ENCODE measurements at places on chromosomes 6 and 20.

DNA sequence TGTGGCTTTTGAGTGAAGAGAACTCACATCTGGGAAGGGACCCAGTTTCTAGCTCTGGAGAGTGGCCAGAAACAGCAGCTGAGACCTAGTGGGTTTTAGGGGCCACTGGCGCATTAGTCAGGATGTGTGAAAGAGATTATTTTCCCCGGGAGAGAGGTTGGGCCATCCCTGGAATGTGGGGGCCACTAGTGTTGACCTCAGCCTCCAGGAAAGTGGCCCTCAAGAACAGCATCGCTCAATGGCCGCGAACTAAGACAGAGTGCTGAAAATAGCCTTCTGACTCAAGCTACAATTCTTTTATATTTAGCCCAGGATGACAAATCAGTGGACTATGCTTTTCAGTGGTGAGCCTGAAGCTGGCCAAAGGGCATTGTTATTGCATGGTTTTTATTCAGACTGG is 210.4 kb upstream of the RNF24 start:
- no peak for DNase-seq

DNA sequence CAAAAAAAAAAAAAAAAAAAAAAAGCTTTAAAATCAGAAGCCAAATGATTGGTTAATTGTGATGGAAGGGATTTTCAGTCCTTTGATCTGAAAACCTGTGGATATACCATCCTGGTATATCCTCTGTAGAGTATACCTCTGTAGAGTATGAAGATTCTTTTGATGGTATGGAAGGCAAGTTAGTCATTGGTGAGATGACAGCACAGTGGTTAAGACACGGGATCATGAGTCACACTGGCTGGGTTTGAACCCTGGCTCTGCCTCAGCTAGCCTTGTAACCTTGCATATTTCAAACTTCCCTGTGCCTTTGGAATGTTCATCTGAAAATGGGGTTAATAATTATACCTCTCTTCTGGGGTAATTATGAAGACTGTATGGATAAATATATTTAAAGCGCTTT is 179.3 kb downstream of the CARMIL1 start:
- DNase-seq, result no peak

- no peak for DNase-seq
Observed at GRCh38 chr6:42742116-42742894, 3.6 kb downstream of the TBCC start.

DNA sequence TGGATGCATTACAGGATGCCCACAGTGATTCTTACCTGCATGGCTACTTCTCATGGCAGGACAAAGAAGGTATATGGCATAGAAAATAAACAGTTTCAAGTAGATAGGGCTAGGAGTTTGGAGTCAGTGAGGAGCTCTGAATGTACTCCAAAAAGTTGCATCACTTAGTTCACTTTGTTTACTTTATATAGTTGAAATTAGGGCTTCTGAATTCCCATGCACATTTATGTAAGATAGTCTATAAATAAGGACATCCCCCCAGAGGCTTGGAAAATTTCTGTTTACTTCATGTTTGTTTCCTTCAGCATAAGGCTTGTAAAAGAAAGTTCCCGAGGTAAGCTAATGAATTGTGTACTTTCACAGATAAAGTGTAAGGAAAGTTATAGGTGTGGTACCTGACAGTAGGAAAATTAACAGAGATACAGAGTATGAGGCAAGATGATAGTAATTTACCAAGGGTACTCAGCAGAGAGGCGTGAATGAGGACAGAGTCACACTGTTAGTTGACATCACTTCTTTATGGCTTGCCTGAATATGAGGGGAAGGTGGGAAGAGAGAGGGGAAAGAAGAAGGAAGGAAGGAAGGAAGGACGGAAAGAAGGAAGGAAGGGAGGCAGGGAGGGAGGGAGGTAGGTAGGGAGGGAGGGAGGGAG is 51.1 kb downstream of the ADTRP start:
- DNase-seq, result no peak

- no peak for DNase-seq
Observed at GRCh38 chr6:21856456-21856825, 262.9 kb downstream of the SOX4 start.

Data from tibial nerve (tissue), 4 donors.